ENCODE measurements at places on chromosomes 2 and 18.

GRCh38 chr2:228762565-228762964 lies 508.5 kb downstream of the PID1 start:
- DNase-seq: no peak

- no peak for DNase-seq
Measured at GRCh38 chr2:135987441-135987840, 2.0 kb upstream of the DARS1 start.

DNA sequence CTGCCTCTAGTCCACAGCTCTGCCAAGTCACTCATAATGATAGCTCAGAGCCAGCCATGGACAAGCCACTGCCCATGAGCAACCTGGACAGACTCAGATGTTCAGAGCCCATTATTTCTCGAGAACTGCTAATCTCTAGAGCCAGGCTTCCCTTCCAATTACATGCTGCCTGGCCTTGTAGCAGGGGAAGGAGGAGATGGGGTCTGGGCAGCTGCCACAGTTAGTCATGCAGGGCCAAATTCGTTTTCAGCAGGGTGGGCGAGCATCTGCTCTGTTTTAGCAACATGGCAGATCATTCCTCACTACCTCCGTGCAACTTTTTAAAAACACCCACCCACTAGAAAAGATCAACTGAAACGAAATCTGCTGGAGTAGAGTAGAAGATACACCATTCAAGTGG lies 141.8 kb downstream of the MYO5B start:
- DNase-seq: no peak

- DNase-seq: no peak
Measured at GRCh38 chr2:2517399-2517798, 186.3 kb upstream of the MYT1L start.

GRCh38 chr2:162058973-162059668 lies 14.9 kb downstream of the DPP4 start:
- no peak for DNase-seq

DNA sequence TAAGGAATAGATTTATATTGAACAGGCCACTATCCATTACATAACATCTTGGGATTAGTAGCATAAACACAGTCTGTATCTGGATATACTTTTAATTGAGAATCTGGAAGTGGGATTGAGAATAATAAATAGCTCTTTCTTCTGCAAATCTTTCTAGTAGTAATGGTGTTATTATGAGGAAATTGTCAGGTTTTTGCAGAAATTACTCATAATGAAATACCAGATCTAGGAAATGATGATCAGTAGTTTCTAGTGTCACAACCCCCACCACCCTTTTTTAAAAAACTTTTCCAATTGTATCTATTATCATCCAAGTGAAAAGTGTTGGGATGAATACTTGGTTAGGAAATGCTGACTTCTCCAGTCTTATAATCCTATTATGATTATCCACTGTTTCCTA lies 18.7 kb downstream of the NBEAL1 start:
- no peak for DNase-seq

GRCh38 chr2:181686576-181687185 lies 6.4 kb upstream of the NEUROD1 start:
- no peak for DNase-seq

DNA sequence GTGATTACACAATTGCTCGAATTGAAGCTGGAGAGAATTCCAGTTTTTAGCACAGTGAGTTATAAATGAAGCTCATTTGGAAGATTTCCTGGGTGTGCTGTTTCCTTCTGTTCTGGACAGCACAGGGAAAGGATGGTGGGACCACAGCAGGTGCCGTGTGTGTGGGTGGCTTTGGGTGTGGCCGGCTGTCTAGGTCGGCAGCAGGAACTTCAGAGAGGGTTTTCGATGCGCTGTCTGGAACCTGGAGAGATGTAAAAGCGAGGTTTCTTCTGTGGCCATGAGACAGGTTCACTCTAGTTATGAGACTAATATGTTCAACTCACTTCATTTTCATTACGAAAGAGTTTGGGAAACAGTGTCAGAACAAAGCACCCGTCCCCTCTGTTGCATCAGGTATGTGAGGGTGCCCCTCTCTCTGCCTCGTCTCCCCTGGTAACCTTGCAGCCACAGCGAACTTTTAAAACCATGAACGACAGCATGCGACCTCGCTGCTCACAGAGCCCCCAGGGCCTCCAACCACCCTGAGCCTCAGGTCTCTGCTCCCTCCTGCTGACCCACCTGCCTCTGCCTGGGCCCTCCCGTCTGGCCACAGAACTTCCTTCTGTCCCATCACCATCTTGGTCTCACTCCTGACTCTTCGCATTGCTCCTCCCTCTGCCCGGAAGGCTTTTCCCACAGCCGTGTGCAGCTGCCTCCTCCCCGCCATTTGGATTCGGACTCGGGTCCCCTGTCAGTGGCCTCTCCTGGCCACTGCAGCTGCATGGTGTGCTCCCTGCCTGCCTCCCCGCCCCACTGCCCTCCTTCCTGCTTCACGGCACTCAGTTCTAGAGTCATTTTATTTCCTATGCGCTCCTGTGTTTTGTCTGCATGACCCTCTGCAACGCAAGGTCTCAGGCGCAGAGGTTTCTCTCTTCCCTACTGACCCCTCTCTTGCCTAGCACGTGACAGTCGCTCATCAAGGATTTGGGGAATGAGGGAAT lies 151.2 kb downstream of the NDUFA10 start:
- DNase-seq: no peak

DNA sequence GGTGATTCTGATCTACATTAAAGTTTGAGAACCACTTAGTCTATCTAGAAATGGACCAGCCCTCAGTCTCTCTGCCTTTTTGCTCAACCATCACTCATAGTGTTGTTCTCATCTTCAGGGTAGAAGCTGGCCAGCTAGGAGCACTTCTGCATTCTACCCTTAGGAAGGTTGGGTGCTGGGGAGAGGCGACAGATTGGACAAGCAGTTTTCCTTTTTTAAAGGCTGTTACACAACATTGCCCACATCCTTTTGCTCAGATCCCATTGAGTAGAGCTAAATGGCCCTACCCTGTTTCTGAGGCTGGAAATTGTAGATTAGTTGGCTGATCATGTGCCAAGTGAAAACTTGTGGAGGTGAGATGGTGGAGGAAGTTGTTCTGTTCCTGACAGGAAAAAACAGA lies 35.6 kb downstream of the OSBPL6 start:
- no peak for DNase-seq

GRCh38 chr2:8049176-8049575 lies 632.7 kb upstream of the ID2 start:
- DNase-seq: no peak

GRCh38 chr2:218367415-218368149 lies 10.9 kb downstream of the CATIP start:
- peak; percentile 84 for DNase-seq

GRCh38 chr18:50099725-50100407 lies 95.1 kb downstream of the MYO5B start:
- no peak for DNase-seq

- peak; percentile 100 for DNase-seq
Measured at GRCh38 chr2:44168681-44169154, at the start of gene PPM1B. Gene PPM1B (plus strand): TSS chr2:44168875. CDS start chr2:44201200, 32,325 bp downstream.

GRCh38 chr2:144249035-144249637 lies 270.8 kb downstream of the ZEB2 start:
- no peak for DNase-seq

DNA sequence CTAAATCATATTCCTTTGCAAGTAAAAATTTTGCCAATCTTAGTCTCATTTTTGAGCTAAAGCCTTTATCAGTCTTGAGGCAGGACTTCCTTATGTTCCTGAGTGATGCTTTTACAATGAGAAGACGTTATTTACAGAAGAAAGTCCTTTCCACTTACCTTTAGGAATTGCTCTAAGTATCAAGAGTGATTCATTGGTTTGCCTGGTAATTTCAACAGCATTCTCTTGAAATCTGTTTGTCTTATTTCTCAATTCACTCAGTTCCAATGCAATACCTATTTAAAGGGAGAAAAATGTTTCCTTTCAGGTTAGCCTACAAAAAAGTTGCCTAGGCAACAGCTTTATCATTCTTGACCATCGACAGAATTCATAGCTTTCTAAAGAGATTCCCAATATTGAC lies 137.2 kb downstream of the LAMA1 start:
- no peak for DNase-seq

GRCh38 chr2:208033701-208034502 lies 8.6 kb upstream of the PLEKHM3 start:
- DNase-seq: peak; percentile 48

- DNase-seq: no peak
Measured at GRCh38 chr2:56315376-56315775, 131.6 kb downstream of the CCDC85A start.

DNA sequence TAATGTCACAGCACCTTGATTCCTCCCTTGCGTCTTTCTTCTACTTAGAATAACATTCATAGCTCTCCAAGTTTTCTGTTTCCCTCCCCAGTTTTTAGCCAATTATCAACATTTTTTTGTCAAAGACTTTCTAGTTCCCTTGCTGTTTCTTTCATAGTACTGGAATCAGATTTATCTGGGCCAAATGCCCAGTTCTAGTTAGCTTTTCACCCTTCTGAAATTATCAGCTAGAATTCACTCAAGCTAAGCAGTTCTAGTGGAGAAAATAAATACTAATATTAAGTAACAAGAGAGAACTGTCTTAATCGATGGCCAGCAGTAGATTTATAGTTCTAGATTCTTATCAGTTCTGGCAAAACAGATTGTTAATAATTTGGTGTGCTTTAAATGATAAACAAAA lies 36.2 kb downstream of the EFEMP1 start:
- no peak for DNase-seq

DNA sequence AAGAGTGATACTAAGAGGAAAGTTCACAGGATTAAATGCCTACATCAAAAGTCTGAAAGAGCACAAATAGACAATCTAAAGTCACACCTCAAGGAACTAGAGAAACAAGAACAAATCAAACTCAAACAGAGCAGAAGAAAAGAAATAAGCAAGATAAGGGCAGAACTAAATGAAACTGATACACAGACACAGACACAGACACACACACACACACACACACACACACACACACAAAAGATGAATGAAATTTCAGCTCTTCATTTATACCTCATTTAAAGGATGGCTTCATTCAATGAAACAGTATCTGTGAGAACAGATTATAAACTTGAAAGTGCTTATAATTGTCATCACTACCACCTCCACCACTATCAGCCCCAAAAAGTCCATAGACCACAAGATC lies 428.9 kb downstream of the MBD2 start:
- no peak for DNase-seq

GRCh38 chr2:172551271-172551670 lies 4.6 kb upstream of the PDK1 start:
- DNase-seq: no peak

DNA sequence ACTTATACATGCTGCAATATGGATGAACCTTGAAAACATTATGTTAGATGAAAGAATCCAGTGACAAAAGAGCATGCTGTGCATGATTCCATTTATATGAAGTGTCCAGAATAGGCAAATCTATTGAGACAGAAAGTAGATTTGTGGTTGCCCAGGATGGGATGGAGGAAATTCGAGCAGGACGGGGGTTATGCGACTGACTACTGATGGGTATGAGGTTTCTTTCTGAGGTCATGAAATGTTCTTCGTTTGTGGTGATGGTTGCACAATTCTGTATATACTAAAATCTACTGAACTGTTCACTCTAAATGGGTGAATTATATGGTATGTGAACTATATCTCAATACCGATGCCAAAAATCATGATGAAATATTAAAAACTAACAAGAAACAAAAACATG lies 18.9 kb upstream of the MTERF4 start:
- DNase-seq: no peak

DNA sequence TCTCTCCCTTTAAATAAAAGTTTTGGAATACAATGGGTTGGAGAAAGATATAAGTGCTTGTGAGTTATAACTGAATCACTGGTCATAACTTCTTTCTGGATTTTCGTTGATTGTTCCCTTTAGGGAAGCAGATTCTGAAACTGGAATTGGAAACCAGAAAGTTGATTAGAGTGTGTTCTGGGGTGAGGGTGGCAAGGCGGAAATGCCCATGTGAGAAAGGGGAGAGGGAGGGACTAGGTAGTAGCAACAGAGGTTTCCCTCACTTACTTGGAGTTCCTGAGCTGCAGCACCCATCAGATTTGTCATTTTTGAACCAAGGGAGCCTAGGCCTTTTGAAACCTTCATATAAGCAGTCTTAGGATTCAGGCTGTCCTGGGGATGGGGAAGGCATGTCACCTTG lies 453.4 kb downstream of the KCNJ3 start:
- DNase-seq: no peak

GRCh38 chr18:24727685-24728084 lies 267.2 kb downstream of the HRH4 start:
- DNase-seq: no peak

GRCh38 chr2:9179572-9180201 lies 26.9 kb upstream of the ASAP2 start:
- no peak for DNase-seq

- DNase-seq: peak; percentile 36
Measured at GRCh38 chr2:189798312-189799029, 14.2 kb downstream of the PMS1 start.

DNA sequence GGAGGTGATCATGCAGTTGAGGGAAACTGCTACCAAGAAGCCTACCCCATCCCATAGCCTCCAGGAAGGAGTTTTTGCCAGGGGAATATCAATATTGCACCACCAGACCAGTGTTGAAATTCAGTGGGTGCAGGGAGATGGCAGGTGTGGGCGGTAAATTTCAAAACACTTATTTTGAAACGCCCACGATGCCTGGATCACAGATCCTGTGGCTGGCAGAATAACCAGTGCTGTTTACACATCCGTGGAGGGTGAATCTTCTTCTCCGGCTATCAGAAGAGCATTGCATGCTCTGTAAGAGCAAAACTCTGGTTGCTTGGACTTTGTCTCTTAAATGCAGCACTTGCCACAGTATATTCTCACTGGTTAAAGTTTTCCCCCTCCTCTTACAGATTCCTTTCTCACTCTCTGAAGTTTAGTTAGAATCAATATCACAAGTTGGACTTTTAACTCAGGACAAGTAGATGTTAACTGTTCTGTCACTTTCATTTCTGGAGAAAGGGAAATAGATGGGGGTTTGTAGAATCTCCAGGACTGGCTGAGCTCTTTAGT lies 70.5 kb upstream of the ZCCHC2 start:
- no peak for DNase-seq

- DNase-seq: no peak
Measured at GRCh38 chr2:190533175-190533967, 1.2 kb downstream of the NEMP2 start.

DNA sequence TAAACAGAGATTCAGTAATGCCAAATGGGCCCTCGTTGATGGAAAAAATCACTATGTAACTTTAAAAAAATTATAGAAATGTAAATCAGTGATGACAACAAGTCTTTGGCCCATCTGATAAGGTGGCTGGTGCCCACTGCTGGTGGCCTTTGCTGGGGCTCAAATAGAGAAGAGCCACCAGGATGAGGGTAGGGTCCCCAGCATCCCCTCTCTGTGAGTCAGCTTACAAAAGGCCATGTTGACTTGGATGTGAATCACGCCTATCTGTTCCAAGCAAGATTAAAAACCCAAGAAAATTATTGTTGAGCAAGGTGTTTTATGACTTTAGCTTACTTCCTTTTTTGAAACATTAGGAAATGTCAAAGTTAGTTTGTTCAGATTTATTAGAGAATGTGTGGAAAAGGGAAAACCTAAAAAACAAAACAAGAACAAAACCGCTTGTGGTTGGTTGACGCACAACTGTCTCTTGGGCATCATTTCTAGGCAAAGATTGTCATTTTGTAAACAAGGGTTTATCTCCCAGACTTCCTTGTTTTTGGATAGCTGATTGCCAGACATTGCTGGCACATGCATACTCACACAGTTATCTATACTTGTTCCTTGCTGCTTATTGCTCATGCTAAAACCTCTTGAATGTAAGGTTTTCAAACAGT lies 53.7 kb upstream of the ZNF396 start:
- DNase-seq: no peak
